ENCODE measurements at places on chromosomes 1 and 21.

- DNase-seq = no peak
These were observed 28.8 kb upstream of the TSPAN2 start for GRCh38 chr1:115118086-115118485.

DNA sequence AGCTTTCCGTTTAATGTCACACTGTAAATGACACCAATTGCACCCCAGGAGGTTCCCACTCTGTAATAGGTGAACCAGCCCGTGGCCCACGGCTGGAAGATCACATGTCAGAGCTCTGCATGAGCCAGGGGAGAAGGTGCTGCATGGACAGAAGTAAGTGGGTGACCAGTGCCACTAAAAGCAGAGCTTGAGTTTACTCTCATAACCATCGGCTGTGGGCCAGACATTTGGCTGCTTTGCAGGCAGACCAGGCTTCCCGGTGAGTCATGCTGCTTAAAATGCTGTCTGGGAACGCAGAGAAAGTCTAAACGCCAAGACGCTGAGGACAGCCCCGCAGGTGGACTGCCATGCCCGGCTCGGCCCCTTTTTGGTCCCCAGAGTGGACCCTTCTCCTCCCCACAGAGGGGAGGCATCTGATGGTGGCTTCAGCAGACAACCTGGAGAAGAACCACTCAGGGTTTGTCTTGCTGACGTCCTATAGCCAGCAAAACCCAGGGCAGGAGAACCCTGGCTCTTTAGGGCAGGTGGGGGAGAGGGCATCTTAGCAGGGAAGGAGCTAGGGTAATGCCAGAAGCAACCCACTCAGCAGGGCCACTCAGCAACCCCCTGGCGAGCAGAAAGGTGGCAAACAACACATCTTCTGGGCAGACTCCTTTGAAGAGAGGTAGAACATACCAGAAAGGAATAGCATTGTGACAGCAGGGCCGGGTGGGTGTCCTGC lies 7.3 kb downstream of the KIAA2013 start:
- DNase-seq = peak; percentile 31

- DNase-seq = no peak
These were observed 459.9 kb upstream of the CAMK1G start for GRCh38 chr1:209123601-209124000.

- DNase-seq = no peak
These were observed 118.3 kb downstream of the TM2D1 start for GRCh38 chr1:61606448-61607312.

DNA sequence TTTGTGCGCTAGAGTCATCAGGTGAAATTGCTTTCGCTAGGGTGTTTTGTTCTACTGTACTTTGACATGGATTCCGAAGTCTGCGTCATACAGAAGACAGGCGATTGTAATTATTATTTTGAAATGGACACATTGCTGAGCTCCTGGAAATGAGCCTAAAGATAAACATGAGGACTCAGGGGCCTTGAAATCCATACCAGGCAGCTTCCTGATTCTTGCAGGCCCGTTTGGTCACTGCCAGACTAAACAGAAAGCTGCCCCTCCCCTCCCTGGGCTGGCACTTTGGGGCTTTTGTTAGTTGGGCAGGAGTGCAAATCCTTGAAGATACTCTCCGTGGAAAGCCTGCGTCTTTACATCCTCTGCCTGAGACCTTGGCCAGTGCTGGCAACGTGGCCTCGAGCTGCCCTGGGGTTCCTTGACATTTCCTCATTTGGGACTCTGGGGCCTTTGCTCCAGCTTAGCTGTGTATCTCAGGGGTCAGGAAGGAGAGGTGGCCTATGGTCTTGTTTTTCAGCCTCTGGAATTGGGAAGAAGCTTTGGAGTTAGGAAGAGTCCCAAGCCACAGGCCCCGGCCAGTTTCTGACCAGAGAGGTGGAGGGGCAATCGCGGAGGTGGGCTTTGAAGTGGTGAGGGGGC lies 26.9 kb upstream of the KCNE2 start:
- DNase-seq = peak; percentile 86

DNA sequence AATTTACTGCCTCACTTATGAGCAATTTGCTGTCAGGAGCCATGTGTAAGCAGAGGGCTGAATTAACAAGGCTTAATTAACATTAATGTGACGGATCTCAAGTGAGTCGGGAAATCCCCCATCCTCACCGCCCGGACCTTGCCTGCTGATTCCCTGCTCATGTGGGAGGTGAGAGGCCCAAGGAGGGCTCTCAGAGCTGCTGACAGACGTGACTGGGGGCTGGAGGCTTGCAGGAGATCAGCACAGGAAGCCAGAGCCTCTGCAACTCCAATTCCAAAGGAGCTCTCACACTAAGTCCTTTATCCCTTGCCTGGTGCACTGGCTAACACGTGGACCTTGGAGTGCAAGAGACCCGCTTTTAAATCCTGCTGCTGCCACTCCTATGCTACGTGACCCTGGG lies 19.4 kb downstream of the LRP8 start:
- no peak for DNase-seq

DNA sequence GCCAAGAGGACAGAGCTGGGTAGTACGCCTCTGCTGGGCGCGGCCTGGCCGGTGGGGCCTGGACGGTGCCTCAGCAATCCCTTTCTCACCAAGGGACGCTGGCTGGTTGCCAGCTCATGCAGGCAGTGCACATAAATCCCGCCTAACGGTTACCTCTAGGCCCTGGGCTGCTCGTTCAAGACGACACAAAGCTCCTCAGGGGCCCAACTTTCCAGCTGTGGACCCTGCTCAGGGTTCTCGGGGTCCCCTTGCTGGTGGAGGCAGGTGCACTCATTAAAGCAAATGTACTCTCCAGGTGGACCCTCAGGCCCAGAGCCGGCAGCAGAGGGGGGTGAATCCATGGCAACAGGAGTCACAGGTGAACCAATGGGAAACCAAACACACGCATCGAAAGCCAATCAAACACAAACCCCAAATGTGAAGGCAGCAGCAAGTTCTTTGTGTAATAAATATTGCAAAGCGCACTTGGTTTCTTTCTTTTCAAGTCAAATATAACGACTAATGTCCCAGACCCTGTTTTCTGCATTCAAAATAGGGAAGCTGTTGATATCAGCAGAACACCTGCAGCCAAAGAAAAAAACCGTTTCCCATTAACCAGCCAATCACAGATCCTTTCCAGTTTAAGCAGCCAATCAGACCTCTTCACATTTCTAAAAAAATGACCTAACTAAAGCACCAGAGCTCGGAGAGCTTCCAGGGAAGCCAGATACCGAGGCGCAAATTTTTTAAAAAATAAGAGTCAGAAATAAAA lies 26.1 kb upstream of the CLSTN1 start:
- no peak for DNase-seq

GRCh38 chr1:200191993-200192392 lies 164.5 kb downstream of the NR5A2 start:
- DNase-seq = no peak

GRCh38 chr1:42738678-42739226 lies 1.3 kb downstream of the CLDN19 start:
- no peak for DNase-seq

- no peak for DNase-seq
These were observed 77.6 kb upstream of the VANGL1 start for GRCh38 chr1:115564201-115564600.

GRCh38 chr1:2446861-2447260 lies 29.2 kb upstream of the PLCH2 start:
- no peak for DNase-seq

GRCh38 chr1:193533853-193534252 lies 347.4 kb upstream of the B3GALT2 start:
- DNase-seq = no peak

DNA sequence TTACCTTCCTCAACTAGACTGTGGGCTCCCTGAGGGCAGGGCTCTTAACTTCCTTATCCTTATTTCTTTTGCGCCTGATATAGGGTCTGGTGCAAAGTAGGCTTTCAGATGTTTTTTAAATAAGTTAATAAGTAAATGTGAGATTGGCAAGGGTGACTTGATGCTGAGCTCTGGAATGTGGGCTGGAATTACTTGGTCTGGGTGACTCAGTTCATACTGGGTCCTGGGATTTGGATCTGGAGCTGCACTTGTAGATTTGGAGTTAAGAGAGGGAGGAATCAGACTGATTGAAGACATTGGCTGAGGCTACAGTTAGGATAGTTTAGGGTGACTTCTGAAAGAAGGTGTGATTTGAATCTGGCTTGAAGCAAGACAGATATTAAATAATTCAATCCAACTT lies 190.9 kb downstream of the GIPC2 start:
- no peak for DNase-seq

GRCh38 chr1:146020058-146021049 lies 1.2 kb downstream of the HJV start:
- peak; percentile 40 for DNase-seq

DNA sequence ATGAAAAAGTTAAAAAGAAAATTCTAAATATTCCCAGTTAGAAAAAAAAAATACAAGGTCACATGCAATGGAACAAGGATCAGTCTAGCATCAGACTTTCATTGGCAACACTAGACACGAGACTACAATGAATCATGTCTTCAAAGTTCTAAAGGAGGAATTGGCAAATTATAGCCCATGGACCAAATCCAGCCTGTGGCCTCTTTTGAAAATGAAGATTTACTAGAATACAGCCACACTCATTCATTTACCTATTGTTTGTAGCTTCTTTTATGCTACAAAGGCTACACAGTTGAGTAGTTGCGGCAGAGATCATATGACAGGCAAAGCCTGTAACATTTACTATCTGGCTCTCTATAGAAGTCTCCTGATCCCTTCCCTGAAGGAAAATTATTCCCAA lies 71.4 kb downstream of the MRPL39 start:
- DNase-seq = no peak

- no peak for DNase-seq
These were observed 395 bp upstream of the CSRP1 start for GRCh38 chr1:201507360-201507675.

DNA sequence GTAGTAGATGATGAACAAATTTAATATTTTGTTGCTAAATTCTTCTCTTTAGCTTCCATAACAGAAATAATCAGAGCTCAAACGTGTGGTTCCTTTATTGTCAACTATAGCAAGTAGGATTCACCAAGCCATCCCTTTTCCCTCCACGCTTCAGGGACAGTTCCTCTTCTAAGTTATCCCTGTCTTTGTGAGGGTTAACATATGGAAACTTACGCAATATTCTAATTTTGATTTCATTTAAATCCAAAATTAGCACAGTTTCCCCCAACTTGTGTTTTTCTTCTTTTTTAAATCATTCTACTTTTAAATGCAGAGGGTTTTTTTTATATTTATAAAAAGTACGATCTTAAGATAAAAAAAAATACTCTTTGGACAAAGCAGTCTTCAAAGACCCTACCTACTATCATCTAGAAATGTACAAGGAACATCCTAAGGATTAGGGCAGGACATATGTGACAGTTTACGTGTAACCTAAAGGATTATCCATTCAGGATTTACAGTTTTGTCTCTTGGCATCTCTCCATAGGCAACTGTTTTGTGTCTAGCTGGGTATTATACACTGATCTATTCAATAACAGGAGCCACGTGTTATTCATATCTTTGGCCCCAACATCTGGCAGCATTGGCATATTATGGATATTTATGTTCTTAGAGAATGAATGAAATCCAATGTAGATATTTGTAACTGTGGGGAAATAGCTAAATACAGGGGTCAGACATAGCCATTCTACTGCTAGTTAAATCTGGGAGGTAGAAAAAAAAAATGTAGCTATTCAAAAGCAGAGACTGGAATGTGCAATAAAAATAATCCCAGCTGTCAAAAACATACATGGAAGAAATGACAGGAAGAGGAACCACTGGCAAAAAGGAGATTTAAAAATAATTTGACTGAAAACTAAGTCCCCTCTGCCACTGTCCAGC lies 272.9 kb downstream of the NEGR1 start:
- no peak for DNase-seq

GRCh38 chr1:179870870-179871269 lies 6.7 kb downstream of the TOR1AIP2 start:
- no peak for DNase-seq

GRCh38 chr1:172154551-172154950 lies 265.9 kb upstream of the C1orf105 start:
- no peak for DNase-seq

GRCh38 chr1:23423415-23424292 lies 894 bp downstream of the TCEA3 start:
- peak; percentile 73 for DNase-seq

DNA sequence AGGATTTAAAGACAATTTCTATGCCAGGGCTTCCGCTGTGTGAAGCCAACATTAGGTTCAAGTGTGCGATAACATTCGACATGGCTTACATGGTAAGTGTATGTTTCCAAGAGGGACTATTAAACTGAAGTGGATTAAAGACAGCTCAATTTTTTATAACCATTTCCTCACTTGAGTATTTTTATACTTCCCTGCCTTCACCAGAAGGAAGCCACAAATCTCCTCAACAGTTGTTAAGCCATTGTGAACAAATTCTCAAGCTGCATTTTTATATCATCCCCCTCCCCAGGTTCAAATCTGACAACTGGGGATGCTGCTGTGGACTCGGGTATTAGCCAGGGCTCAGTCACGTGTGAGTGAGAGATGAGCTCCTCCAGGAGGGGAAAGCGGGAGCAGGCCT lies 116.3 kb downstream of the RHOU start:
- no peak for DNase-seq

DNA sequence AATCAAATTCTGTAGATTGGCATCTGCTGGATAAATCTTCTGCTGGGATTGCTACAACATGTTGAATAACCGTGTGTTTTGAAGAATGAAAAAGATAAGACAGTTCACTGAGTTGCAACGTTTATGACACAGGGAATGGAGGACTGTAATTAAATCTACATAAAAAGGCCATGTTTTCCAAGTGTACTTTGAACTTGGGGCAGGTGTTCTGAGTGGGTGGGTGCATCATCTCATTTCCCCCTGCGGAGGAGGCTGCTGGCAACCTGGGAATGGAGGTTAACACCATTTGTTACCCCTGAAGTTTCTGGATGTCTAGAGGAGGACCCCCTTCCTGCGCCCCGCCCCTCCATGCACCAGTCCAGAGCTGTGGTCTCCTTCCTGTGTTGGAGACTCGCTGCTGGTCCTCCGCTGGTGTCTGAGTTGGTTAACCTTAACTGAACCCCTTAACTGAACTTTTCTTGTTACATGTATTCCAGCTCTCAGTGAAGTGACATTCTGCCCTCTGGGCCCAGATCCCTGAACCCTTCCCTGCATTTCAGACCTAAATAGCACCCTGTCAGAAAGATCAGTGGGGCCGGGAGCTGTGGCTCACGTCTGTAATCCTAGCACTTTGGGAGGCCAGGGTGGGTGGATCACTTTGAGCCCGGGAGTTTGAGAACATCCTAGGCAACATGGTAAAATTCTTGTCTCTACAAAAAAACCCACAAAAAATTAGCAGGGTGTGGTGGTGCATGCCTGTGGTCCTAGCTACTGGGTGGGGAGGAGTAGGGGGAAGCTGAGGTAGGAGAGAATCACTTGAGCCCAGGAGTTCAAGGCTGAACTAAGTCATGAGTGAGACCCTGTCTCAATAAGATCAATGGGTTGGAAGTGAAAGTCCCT lies 31.8 kb downstream of the UCK2 start:
- DNase-seq = peak; percentile 75

- no peak for DNase-seq
These were observed 347.2 kb upstream of the ZRANB2 start for GRCh38 chr1:71428029-71428428.

DNA sequence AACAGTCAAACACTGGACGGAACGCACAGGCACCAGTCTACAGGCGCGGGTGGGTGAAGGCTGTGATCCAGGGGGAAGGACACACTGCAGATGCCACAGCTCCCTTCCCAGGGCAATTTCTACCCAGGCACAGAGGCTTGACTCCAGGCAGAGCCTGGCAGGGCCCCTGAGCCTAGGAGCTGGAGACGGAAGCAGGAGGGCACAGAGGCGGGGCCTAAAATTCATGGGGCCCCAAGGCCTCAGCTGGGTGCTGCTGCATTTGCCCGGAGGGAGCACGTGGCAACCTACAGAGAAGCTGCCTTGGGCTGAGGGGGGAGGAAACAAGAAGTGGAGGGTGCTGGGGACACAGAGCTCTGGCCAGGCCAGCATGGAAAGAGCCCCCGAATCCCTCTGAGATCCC lies 41.2 kb downstream of the UBE2G2 start:
- no peak for DNase-seq

- DNase-seq = no peak
These were observed 56.2 kb downstream of the BTBD8 start for GRCh38 chr1:92136341-92136740.
